Right ventricle myocardium superior (tissue), 1 donor: ENCODE measurements at places on chromosomes 7 and 10.

DNA sequence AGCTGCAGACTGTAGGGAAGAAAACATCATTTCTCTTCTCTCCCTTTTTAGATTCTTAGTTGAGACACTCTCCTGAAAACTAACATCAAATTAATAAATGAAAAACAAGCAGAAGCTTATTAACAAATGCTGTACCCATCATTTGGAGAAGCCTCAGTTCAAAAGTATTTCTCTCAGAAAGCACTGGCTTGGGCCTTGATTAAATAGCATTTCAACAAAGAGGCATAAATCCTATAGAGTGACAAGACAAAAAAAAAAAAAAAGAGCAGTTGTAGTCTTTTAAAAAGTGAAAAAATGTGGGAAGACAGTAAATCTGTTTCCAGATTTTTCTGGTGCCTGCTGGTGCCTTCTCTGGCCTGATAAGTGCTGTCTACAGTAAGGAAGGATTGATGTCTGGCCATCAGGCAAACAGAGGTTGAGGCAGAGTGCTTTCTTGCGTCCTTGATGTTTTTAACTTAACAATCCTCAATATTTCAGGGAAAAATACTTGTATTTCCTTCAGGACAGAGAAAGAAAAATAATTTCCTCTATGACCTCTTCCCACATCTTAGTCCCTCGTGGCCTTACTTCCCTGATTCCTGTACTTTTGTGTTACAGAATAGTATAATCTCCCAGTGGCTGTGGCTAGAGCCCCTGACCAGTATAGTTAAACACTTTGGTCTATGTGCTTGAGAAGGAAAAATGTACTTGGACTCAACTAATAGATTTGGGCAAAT lies 300.5 kb downstream of the HGF start:
- DNase-seq = no peak

- no peak for DNase-seq
Observed at GRCh38 chr10:121800146-121800545, 127.7 kb downstream of the ATE1 start.

- no peak for DNase-seq
Observed at GRCh38 chr7:23520582-23520981, 11.2 kb downstream of the TRA2A start.

- peak; percentile 67 for DNase-seq
Observed at GRCh38 chr7:47337531-47337930, 244.4 kb downstream of the TNS3 start.

- peak; percentile 84 for DNase-seq
Observed at GRCh38 chr7:2213551-2214215, 19.1 kb downstream of the MAD1L1 start.

- DNase-seq = peak; percentile 63
Observed at GRCh38 chr7:47266131-47266706, 315.7 kb downstream of the TNS3 start.

GRCh38 chr10:85193796-85194195 lies 865.4 kb downstream of the CCSER2 start:
- DNase-seq = no peak

- no peak for DNase-seq
Observed at GRCh38 chr10:61784354-61785133, 117.0 kb upstream of the ARID5B start.

- DNase-seq = no peak
Observed at GRCh38 chr10:123462756-123463155, 203.4 kb upstream of the GPR26 start.

DNA sequence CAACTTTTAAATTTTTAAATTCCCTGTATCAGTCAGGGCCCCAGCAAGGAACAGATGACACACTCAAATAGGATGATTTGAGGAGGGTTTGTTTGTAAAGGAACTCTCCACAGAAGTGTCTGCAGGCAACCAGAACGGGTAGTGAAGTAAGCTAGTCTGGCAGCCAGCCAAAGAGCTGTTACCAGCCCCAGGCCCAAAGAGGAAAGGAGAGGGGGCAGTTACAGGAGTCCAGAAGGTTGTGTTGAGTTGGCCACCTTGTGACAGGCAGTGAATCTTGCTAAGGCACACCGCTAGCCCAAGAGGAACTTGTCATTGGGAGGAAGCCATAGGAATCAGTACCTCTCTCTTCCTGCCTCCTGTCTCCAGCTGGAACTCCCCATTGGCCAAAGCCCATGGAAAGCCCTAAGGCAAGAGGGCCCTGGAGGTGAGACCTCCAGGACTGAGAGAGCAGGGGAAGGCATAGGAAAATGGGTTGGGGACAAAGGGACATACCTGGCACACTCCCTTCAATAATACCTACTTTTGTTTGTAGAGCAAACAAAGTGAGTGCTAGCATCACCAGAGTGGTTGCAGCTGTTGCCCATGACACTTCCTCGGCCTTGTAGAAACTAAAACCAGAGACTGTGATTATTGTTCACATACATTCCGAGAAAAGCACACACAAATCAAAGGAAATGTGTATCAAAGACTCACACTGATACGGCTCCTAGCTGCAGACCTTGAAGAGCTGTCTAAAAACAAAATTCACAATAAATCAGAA lies 25.4 kb upstream of the GATAD1 start:
- DNase-seq = no peak

DNA sequence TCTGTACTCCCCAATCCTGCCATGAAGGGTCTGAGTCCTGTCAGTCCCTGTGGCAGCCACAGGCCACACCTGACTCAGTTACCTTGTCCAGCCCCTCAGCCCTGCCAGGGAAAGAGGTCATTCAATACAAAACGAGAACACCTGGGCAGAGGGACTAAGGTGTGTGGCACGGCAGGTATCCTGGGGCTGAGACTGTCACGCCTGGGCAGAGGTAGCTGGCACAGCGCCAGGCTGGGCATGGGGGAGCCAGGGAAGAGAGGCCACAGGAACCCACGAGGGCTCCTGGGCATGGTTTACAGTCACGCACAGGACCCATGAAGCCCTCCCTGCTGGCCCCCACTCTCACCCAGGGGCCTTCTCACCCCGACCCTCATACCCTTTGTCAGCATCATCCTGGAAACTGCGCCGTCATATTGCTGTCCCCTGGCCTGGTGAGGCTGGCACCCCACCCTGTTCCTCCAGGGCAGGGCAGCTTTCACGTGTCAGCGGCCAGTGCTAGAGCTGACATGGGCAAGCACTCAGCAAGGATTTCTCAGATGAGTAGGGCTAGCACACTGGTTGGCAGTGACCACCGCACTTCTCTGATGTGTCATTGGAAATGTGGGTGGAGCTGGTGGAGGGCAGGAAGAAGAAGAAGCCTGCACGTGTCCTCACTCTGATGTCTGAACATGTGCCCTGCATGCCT lies 42.7 kb downstream of the LRRC18 start:
- DNase-seq = no peak

DNA sequence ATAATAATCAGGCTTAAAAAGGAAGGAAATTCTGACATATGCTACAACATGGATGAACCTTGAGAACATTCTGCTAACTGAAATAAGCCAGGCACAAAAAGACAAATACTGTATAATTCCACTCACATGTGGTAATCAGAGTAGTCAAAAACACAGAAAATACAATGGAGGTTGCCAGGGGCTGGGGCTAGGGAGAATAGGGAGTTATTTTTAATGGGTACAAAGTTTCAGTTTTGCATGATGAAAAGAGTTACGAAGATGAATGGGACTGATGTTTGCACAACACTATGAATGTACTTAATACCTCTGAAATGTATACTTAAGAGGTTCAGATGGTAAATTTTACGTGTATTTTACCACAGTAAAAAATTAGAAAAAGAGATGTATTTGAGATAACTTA lies 145.6 kb downstream of the DOCK4 start:
- DNase-seq = no peak

- no peak for DNase-seq
Observed at GRCh38 chr7:7434329-7434728, 101.3 kb downstream of the COL28A1 start.

DNA sequence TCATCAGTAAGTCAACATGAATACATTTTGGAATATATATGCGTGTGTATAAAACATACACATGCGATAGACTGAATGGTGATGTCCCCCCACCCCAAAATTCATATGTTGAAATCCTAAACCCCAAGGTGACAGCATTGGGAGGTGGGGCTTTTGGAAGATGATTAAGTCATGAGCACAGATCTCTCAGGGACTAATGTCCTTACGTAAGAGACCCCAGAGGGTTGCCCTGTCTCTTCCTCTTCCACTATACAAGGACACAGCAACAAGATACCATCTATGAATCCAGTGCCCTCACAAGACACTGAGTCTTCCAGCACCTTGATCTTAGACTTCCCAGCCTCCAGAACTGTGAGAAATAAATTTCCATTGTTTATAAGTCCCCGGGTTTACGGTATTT lies 22.5 kb downstream of the DRGX start:
- DNase-seq = no peak

GRCh38 chr7:106752367-106752766 lies 91.4 kb upstream of the CCDC71L start:
- DNase-seq = no peak

DNA sequence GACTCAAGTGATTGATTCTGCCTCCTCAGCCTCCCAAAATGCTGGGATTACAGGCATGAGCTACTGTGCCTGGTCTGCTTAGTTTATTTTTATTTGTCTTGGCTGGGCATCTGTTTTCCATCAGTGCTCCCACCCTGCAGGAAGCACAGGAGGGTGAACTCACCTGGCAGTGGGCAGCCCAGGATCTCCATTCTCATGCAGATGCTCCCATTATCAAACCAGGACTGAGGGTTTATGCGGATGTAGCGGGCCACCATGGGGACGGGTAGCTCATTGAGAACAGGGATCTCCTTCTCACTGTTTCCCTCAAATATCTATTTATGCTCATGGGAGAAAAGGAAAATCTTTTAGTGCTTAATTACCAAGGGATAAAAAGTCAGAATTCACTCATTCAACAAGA lies 93.8 kb downstream of the CPXM2 start:
- DNase-seq = no peak

DNA sequence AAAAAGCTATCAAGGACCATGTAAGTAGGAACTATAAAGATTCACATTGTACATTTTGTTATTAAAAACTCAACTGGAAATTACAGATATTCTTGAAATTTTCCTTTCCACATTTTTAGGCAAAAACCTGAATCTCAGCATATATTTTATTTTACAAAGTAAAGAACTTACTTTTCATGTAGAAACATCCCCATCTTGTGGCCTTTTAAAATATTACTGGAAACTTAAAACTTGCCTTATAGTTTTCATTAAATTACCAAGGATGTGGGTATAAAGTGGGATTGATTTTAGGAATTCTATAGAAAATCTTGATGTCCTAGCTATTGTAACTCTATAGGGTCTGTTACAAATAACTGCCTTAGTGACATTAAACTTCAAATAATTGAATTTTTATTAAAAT lies 10.6 kb downstream of the DBF4 start:
- no peak for DNase-seq

DNA sequence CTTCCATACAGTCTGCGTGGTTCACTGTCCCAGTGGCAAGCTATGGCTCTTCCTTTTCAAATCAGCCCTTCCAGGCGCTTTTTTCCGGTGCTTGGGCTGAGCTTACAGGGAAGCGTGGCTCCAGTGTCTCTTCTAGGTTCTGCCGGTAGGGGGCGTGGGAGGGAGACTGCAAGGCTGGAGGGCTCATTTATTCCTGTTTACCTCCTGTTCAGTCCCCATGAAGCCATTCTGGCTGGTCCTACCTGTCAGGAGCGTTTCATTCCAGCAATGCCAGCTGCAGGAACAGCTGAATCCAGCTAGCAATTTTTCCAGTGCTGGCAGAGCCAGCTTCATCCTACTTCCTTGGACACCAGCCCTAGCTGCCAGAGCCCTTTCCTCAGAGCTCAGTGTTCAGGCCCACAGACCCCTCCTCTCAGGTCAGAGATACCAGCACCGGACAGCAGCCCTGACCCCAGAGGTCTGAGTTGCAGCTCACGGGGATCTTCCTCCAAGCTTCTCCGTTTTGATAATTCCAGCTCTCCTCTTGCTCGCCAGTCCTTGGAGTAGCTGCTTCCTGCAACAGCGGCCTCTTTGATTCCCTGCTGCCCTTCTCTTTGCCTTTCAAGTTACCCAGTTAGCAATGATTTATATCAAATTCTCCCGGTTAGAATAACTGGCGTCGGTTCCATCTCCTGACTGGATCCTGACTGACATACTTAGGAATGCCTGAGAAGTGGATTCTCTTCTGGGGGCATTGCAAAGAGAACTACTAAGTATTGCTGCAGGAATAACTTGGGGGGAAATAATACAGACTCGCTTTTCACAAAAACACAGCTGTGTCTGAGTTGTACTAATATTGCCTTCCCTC lies 129.8 kb downstream of the FRMD4A start:
- no peak for DNase-seq

GRCh38 chr10:91907914-91908336 lies 1.4 kb downstream of the FGFBP3 start:
- DNase-seq = no peak

- no peak for DNase-seq
Observed at GRCh38 chr7:22660732-22661131, 66.3 kb upstream of the IL6 start.

DNA sequence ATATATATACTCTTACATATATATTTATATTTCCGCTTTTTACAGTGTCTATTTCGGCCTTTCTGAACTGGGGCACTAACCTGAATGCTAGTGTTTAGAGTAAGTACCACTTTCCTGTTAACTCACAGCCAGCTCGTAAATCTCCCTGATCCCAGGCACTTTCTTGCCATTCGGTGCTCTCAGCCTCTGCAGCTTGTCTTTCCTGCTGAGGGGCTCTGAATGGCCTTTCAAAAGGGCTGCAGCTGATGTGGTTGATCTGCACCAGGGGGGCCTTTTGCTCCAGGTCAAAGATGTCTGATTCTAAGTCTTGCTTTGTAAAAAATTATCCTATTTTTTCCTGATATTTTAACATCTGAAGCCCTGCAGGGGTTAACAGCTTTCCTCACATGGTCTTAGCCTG lies 25.5 kb upstream of the HPS1 start:
- DNase-seq = no peak

GRCh38 chr7:105905910-105906568 lies 29.6 kb upstream of the ATXN7L1 start:
- no peak for DNase-seq

DNA sequence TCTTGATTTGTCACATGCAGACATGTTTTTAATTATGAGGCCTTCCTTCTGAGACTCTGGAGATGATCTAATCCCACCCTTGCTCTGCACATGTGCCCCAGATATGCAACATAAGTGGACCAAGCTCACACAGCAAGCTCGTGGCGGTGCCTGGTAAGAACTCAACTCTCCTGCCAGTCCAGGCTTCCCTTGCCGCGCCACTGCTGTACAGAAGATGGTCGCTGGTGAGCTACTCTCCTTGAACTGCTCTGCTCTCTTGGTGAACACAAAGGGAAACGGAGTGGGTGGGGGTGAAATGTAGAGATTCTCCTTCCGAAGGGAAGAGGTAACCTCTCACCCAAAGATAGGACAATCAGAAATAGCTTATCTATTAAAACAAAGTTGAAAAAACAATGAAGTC lies 25.7 kb downstream of the MYOF start:
- no peak for DNase-seq

DNA sequence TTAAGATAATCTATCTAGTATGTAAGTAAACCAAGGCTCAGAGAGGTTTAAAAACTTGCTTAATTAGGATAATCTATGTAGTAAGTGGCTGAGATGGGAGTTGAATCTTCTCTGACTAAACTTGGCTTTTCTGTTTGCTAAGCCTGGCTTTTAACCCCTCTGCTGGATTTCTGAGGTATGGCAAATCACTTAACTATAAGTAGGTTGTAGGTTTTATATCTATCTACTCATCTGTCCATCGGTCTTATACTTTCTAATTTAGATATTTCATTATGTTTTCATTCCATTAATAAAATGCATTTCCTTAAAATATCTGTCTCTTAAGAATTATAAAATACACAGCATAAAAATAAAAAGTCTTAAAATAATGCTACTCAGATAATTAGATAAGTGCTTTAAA lies 59.4 kb downstream of the ST7 start:
- DNase-seq = no peak

- DNase-seq = peak; percentile 53
Observed at GRCh38 chr10:75403939-75404814, 2.6 kb upstream of the ZNF503 start.
